HEK293T (cell line): ENCODE measurements at places on chromosomes 1 and 21.

GRCh38 chr21:32539378-32539777 is 45.9 kb downstream of the TCP10L start:
- DNase-seq: no peak

DNA sequence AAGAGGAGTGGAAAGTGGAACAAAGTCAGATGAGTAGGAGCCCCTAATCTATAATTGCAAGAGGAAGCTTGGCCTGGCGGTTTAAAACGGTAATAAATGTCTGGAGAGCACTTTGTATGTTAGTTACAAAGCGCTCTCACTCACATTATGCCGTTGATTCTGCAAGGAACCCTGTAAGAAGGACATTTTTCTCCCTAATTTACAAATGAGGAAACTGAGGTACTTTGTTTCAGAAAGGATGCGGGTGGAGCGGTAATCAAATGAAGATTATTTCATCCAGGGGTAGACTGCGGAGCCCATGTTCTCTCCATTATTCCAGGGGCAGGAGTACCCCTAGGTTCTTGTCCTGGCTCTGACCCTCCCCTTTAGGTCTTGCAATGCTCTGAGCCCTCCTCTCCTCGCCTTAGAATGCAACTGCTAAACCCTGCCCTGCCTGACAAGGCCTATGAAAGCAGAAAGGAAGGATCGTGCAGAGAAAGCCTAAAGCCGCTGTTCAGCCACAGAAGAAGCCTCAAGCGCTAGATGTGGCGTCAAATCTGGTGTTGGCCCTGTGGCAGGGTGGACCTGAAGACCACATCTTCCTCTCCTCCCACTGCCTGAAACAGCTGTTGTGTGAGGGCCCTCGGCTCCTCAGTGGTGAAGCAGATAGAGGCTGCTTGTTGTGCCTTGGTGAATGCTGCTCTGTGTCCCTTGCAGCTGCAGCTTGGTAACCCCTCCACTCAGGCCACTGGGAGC is 588 bp upstream of the PACC1 start:
- DNase-seq: no peak

DNA sequence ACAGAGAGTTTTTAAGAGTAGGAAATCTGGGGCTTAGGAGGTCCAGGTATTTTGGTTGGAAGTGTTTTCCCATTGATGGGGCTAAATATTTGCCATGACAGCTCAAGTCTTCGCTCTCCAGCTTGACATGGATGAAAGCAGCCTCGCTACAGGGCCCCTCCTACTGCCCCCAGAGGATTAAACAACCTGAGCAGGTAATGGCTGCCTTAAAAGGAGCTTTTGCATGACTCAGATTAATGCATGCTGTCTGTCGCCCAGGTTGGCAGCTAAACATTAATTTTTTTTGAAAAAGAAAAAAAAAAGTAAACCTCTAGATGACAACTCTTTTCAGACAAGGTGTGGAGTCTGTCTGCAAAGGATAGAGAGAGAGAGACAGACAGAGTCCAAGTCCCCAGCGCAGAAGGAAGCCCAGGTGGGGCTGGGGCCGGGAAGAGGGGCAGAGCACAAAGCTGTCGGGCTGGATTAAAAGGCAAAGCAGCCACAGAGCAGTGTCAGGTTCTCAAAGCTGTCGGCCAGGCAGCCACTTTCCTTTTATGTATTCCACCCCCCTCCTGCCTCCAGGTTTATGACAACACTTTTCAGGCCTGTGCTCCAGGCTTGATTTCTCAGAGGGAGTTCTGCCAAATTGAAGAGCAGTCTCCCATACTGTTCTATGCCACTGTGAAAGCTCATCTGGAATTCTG is 127.9 kb downstream of the CLIC6 start:
- no peak for DNase-seq

- peak; percentile 74 for DNase-seq
Measured at GRCh38 chr1:15975358-15975804, 520 bp downstream of the ZBTB17 start.

DNA sequence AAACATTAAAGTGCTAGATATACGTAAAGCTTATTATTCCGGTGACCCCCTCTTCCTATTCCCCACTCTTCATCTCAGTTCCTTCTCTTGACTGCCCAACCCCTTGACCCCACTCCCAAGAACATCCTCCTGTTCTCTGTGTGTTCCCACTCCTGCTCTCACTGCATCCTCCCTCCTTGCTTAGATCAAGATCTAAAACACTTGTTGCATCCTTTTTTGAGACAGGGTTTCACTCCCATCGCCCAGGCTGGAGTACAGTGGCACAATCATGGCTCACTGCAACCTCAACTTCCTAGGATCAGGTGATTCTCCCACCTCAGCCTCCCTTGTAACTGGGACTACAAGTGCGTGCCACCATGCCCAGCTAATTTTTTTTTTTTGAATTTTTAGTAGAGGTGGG is 13.5 kb downstream of the ATP2B4 start:
- no peak for DNase-seq

DNA sequence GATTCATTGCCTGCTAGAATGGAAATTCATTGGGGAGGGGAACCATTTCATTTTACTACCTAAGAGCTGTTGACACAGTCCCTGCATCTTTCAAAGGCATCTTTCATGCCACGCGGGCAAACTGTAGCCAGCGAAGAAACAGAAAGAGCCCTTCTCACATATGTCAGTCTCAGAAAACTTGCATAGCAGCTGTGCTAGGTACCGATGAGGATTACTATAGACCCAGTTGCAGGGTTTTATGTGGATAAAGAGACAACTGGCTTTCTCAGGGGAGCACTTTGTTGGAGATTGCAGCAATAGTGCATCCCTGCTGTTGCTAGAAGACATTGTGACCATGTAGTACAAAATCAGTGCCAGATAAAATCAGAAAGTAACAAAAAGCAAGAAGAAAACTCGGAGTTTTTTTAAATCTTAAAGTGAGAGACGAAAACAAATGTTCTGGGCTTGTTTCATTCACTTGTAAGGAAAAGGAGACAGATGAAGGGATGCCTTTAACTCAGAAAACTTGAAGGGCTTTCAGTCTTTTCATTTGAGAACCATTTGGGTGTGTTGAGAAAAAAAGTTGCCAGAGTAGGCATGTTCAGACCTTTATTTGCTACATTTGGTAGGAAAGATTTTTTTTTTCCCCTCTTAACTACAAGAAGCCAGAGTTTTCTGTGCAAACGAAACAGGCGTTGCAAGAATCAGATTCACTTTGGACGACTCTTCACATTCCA is 804.1 kb downstream of the USP25 start:
- DNase-seq: no peak

- DNase-seq: no peak
Measured at GRCh38 chr1:89382479-89382878, 18.6 kb downstream of the GBP6 start.

- no peak for DNase-seq
Measured at GRCh38 chr21:33748903-33749302, 106.6 kb downstream of the ITSN1 start.

DNA sequence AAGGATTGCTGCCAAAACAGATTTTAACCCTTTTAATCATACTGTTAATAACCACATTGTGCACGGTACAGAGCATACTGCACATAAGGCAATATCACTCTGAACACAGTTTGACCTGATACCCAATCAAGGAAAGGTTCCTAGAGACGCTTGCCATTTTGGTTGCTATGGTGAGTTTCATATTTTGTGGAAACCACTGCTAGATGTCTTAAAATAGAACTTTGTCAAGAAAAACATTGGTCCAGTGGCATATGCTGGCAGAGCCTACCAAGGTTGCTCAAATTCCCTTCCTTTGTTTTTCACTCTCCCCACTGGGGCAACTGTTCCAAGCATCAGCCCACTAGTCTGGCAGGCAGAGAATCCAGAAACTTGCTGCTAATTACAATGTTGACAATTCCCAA is 114.8 kb upstream of the DPYD start:
- DNase-seq: no peak

- no peak for DNase-seq
Measured at GRCh38 chr1:25874635-25875153, 814 bp downstream of the PAQR7 start.

GRCh38 chr1:94205639-94206038 is 31.7 kb downstream of the ARHGAP29 start:
- no peak for DNase-seq

DNA sequence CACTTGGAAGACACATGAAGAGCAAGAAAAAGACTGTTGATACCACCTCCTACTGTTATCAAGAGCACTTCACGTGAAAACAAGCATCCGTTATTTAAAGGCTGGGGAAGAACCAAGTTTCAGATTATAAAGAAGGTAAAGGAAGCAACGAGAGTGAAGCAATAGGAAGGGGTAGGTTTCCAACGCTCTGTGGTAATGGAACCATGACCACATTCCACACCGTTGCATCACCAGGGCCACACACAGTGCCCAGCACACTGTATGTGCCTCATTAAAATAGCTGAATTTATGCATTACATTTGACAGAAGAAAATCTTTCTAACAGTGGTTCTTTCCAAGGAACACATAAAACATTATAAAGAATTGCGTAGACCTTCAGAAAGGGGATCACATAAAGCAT is 435.8 kb downstream of the MRPL39 start:
- DNase-seq: no peak

DNA sequence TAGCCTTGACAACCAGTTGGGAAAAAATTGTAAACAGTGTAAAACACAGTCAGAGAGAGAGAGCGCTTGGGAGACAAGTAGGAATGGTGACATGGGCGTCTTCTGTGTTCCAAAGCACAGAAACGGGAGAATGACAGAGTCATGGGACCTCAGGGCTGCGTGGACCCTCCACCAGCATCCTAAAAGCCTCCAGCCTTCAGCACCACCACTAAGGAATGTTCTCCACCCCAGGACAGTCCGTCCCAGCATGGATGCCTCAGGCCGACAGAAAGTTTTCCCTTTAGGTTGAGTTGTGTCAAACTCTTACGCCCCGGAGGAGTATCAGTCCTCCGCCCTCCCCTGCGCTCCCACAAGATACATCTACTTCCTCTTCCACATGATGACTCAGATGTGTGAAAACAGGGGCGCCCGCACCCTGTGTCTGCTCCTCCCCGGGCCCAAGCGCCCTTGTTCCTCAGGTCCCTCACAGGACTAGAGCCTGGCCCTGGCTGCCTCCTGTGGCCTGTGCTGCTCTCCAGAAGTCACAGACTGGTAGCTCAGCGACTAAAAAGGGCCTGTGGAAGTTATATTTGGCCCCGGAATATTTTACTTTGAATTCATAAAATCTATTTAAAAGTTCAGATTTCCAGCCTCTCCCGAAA is 63.9 kb upstream of the EFHD2 start:
- DNase-seq: no peak

- peak; percentile 42 for DNase-seq
Measured at GRCh38 chr1:225426395-225427234, 1.2 kb downstream of the LBR start.

DNA sequence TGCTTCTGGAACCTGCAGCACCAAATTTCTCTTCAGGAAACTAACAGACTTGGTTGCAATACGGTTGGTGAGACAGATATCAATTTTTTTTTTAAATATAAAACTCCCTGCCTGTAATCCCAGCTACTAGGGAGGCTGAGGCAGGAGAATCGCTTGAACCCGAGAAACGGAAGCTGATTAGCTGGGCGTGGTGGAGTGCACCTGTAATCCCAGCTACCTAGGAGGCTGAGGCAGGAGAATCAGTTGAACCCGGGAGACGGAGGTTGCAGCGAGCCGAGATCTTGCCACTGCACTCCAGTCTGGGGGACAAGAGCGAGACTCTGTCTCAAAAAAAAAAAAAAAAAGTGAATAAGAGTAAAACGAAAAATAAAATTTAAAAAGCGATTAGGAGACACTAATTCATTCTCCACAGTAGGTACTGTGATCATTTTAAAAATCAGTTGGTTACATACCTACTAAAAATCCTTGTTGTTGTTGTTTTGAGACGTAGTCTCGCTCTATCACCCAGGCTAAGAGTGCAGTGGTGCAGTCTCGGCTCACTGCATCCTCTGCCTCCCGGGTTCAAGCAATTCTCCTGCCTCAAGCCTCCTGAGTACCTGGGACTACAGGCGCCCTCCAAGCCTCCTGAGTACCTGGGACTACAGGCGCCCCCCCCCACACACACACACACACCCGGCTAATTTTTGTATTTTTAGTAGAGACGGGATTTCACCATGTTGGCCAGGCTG is 796 bp upstream of the RBM8A start:
- no peak for DNase-seq

DNA sequence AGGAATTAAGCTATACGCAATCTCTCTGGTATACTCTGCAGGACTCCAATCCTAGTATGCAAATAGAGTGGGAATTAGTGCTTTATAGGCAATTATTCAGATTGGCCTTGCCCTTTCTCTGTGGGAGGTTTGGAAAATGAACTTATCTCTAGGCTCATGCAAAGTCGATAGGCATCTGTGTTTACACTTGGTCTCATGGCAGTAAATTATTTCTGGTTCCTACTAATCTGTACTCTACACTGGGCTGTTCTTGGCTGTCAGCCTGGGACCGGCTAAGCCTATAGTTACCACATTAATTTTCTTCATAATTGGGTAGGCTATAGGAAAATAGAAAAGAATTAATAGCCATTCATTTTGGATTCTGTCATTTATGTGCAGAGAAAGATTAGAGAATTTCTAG is 544.6 kb downstream of the AMY1C start:
- peak; percentile 21 for DNase-seq

- DNase-seq: no peak
Measured at GRCh38 chr1:167076136-167076710, 14.0 kb downstream of the GPA33 start.

DNA sequence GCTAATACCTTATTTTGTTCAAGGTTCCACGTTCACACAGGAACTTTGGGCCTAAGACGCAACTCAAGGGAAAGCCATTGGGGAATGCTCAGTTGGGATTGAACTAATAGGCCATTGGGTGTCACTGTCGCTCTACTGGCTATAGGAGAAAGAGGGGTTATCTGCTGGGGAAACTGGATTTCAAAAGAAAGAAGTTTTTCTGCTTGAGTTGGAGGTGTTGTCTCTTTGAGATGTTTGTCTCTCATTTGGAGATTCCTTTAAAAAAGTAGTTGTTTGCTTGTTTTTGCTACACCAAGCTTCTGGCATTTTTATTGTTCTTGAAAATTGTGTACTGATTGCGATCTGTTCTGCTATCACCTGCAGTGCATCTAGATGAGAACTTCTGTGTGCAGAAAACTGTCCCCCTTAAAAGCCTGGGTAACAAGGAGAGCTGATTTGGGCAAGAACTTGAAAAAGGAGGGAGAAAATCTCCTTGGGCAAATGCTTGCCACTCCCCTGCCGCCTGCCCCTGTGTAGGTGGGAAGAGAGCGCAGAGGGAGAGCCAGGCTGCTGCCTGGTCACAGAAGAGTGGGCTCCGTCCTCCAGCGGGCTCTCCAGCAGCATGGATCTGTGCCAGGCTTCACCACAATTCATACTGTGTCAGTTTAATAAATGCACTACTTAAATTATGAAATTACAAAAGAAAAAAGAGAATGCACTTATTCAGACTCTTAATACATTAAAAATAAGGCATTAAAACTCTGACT is 39.9 kb downstream of the PEX14 start:
- DNase-seq: no peak

GRCh38 chr1:203091761-203092330 is 6.0 kb upstream of the MYOG start:
- no peak for DNase-seq

GRCh38 chr21:42158846-42159245 is 60.1 kb upstream of the ABCG1 start:
- DNase-seq: no peak
